ENCODE measurements at places on chromosomes 13 and 19. TPM values are rescaled to one million over a fixed set of nuclear protein-coding genes. Genes with fewer than 3 reads are reported as not detected.
A peak's percentile ranks its signal among the peaks of the same experiment; 100 is the strongest.

- no peak overlapping the region for H3K4me3 ChIP-seq
- peak; percentile 95 for DNase-seq
- no peaks in the 10 kb centered on the region for H3K36me3 ChIP-seq
- H3K27ac ChIP-seq = no peak overlapping the region
- H3K4me1 ChIP-seq = no peaks in the 10 kb centered on the region
These were observed 13.4 kb downstream of the TM6SF2 start for GRCh38 chr19:19259741-19260140.

DNA sequence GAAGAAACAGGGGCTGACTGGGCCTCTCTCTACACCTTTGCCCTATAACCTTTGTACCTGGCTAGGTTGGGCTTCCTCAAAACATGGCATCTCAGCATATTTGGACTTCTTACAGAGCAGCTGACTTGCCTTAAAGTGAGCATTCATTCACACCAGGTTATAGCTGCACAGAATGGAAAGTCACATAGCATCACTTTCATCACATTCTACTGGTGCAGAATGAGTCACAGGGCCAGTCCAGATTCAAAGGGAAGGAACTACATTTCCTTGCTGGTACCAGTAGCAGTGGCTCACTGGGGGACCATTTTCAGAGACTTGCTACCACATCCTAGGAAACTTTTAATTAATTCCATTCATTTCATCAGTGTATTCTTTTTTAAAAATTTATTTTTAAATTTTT is 20.3 kb upstream of the TPTE2 start:
- H3K27ac ChIP-seq = no peak overlapping the region
- no peak overlapping the region for H3K4me3 ChIP-seq
- no peaks in the 10 kb centered on the region for H3K27me3 ChIP-seq
- H3K36me3 ChIP-seq = no peaks in the 10 kb centered on the region
- no peak for DNase-seq
- no peaks in the 10 kb centered on the region for H3K4me1 ChIP-seq

The ZNF433 gene
- total RNA-seq = 5.1 TPM

- no peak overlapping the region for H3K4me3 ChIP-seq
- no peaks in the 10 kb centered on the region for H3K27me3 ChIP-seq
- H3K36me3 ChIP-seq = no peaks in the 10 kb centered on the region
- no peak overlapping the region for H3K27ac ChIP-seq
- H3K4me1 ChIP-seq = no peaks in the 10 kb centered on the region
These were observed 22.3 kb upstream of the XPO4 start for GRCh38 chr13:20924758-20925394.

DNA sequence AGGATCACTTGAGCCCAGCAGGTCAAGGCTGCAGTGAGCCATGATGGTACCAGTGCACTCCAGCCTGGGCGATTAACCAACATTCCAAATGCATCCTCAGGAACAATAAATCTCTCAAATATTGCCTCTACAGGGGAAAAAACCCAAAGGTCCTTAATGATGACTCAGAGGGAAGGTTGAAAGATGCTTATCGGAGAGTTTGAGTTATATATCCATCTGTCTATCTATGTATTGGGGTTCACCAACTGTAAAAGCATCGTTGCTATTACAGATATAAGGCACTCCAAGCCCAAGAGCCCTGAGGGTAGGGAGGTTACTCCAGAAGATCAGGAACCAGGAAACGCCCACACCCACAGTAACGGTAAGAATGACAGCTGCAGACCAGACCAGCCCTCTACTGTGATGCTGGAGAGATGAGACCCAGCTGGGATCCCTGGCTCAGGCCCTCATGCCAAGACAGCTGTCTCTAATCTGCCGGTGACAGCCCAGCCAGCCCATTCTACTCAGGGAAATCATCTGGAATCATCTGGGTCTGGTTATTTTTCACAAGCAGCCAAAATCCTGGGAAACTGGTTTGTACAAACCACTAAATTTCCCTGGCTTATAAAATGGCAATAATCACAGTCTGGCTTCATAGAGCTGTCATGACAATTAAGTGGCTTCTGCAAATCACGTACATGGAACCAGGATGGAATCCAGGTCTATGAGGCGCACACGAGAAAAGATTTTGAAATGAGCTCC is 23.8 kb downstream of the TEX101 start:
- DNase-seq = no peak
- H3K4me1 ChIP-seq = no peaks in the 10 kb centered on the region
- no peaks in the 10 kb centered on the region for H3K36me3 ChIP-seq
- no peak overlapping the region for H3K4me3 ChIP-seq

DNA sequence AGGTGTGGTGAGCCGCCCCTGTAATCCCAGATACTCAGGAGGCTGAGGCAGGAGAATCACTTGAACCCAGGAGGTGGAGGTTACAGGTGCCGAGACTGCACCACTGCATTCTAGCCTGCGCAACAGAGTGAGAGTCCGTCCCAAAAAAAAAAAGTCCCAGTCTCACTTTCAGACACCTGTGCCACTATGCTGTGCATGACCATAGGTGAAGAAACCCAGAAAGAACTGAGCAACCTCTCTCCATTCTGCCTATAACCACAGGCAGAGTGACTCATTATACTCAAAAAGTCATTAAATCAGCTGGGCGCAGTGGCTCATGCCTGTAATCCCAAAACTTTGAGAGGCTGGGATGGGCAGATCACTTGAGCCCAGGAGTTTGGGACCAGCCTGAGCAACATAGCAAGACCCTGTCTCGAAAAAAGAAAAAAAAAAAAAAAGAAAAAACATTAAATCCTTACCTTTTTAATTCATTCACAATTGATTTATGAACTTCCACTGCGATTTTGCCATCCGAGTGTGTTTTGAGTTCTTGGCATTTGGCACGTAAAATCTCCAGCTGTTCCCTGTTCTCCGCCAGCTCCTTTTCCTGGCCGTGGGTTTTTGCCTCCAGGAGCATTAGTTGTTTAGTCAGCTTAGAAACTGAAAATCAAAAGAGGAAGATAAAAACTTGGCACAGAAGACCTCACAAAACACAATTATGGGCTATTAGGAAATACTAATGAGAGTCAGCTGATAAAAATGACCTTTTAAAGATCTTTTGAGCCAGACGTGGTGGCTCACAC is 45.5 kb upstream of the SLC7A9 start:
- peaks cover 32% of the 10 kb centered on the region for H3K36me3 ChIP-seq
- no peak overlapping the region for H3K4me3 ChIP-seq
- DNase-seq = no peak

- H3K4me3 ChIP-seq = no peak overlapping the region
- DNase-seq = no peak
- no peaks in the 10 kb centered on the region for H3K4me1 ChIP-seq
- no peak overlapping the region for H3K27ac ChIP-seq
These were observed 113.8 kb downstream of the IRS2 start for GRCh38 chr13:109672545-109672944.

DNA sequence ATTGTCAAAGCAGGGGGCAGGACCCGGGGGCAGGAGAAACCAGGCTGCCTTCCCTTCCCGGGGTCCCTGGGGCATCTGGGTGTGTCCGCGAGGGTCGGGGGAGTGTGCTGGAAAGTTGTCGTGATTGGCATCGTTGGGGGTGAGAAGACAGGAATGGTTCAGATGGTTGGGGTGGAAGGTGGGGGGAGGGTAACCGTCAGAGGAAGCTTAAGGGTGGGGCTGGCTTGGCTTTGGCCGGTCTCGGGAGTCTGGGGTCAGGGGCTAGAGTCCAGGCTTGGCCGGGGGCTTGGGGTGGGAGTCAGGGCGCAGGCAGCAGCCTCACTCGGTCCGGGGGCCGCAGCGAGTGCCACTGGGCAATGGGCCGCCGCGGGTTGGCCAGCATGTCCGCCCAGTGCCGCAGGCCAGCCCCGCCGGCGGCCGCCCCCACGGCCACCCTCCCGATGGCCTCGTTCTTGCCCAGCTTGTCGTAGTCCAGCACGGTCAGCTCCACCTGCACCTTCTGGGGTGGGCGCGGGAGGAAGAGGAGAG is 6.8 kb upstream of the DNAAF3 start:
- DNase-seq = peak; percentile 92
- peak overlapping the region; percentile 56 for H3K27ac ChIP-seq
- H3K27me3 ChIP-seq = peaks cover 2% of the 10 kb centered on the region
- no peaks in the 10 kb centered on the region for H3K36me3 ChIP-seq
